Cardiac muscle cell (in vitro differentiated cells and primary cell): ENCODE measurements at places on chromosomes 7 and 10. TPM values are rescaled to one million over a fixed set of nuclear protein-coding genes. Genes with fewer than 3 reads are reported as not detected.

DNA sequence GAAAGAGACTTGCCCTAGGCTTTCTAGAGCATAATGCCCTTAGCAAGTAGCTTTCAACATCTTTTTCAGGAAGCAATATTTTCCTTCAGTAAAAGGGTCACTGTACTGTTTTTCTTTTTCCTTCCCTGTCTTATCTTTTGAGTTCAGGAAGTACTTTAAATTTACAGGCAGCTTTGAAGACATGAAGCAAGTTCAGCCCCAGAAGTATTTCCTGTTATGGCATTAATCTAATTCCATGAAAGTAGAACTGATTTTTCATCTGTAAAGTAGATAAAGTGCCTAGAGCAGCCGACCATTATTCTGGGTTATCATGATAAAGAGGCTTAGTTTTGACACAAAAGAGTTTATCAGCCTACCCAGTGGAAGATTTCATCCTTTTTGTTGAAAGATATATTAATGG, 288.2 kb downstream of the ADK start:
- DNase-seq = peak; percentile 34
- peak overlapping the region; percentile 48 for H3K27ac ChIP-seq
- H3K4me3 ChIP-seq = no peak overlapping the region
- H3K27me3 ChIP-seq = no peaks in the 10 kb centered on the region
- H3K36me3 ChIP-seq = no peaks in the 10 kb centered on the region
- H3K4me1 ChIP-seq = peaks cover 18% of the 10 kb centered on the region

The ABCC2 gene
- polyA plus RNA-seq = 0.12 and 0.92 TPM in 2 replicates

The UTF1 gene
- not detected in 2 replicates for polyA plus RNA-seq

The GGCT gene
- 66.2 and 81.2 TPM in 2 replicates for polyA plus RNA-seq

DNA sequence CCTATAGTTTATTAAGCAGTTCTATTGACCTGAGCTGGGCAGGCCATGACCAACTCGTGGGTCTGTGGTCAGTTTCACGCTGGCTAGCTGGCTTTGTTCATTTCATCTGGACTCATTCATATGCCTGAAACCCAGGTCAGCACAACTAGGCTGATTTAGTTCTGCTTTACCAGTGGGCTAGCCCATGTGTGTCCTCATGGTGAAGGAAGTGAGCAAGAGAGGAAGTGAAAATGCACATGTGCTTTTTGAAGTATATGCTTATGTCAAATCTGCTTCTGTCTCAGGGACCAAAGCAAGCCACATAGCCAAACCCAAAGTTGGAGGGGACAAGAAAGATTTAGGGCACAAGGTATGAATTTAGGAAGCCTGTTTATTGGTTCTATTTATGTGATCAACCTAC, 154.5 kb downstream of the RNF133 start:
- H3K36me3 ChIP-seq = no peaks in the 10 kb centered on the region
- H3K4me1 ChIP-seq = no peaks in the 10 kb centered on the region
- H3K27me3 ChIP-seq = no peaks in the 10 kb centered on the region
- H3K27ac ChIP-seq = no peak overlapping the region
- H3K4me3 ChIP-seq = no peak overlapping the region

The GPR26 gene
- polyA plus RNA-seq = not detected in 2 replicates

DNA sequence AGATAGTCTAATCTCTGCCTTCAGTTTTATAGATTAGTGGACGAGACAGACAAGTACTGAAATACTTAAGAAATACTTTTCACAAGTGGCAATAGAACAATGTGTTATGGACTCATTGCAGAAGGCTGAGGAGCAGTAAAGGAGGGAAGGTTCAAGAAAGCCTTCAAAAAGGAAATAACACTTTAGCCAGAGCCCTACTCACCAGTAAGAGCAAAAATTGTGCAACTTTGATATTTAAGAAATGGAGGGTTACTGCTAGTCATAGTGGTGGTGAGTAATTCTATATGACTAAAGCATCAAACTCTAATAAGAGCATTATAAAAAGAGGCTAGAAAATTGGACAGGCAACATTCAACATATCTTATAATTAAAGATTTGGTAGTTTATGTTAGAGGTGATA, 28.8 kb downstream of the PTPN12 start:
- peaks cover 13% of the 10 kb centered on the region for H3K4me1 ChIP-seq
- H3K27ac ChIP-seq = peak overlapping the region; percentile 11
- no peaks in the 10 kb centered on the region for H3K27me3 ChIP-seq
- H3K36me3 ChIP-seq = no peaks in the 10 kb centered on the region
- peak; percentile 80 for DNase-seq

The SLC26A5 gene
- 0.12 and 0.44 TPM in 2 replicates for polyA plus RNA-seq

DNA sequence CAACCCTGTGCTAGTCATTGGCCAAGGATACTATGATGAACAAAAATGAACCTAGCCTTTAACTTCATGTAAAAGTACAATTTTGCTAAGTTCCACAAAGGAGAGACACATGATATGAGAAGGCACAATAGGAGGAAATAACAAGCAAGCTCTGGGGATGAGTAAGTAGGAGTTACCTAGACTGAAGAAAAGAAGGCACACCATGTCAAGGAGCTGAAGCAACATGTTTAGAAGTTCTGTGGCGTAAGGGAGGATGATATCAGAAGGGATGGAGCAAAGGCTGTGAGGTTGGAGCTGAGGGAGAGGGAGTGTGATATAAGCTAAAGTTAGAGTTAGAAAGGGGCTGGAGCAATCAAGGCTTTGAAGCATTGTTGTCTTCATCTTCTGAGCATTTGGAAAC, 25.6 kb downstream of the KIFBP start:
- peak; percentile 61 for DNase-seq
- no peak overlapping the region for H3K4me3 ChIP-seq
- no peak overlapping the region for H3K27ac ChIP-seq
- H3K27me3 ChIP-seq = no peaks in the 10 kb centered on the region
- H3K36me3 ChIP-seq = peaks cover 35% of the 10 kb centered on the region

- H3K4me1 ChIP-seq = no peaks in the 10 kb centered on the region
- no peaks in the 10 kb centered on the region for H3K36me3 ChIP-seq
- H3K27me3 ChIP-seq = peaks cover 100% of the 10 kb centered on the region
- no peak overlapping the region for H3K4me3 ChIP-seq
- DNase-seq = no peak
Observed at GRCh38 chr7:27145165-27145913, 1.9 kb upstream of the HOXA5 start.

The TMEM106B gene
- 51.6 and 70.0 TPM in 2 replicates for polyA plus RNA-seq

The GRID2IP gene
- 0.06 and 0.11 TPM in 2 replicates for polyA plus RNA-seq

DNA sequence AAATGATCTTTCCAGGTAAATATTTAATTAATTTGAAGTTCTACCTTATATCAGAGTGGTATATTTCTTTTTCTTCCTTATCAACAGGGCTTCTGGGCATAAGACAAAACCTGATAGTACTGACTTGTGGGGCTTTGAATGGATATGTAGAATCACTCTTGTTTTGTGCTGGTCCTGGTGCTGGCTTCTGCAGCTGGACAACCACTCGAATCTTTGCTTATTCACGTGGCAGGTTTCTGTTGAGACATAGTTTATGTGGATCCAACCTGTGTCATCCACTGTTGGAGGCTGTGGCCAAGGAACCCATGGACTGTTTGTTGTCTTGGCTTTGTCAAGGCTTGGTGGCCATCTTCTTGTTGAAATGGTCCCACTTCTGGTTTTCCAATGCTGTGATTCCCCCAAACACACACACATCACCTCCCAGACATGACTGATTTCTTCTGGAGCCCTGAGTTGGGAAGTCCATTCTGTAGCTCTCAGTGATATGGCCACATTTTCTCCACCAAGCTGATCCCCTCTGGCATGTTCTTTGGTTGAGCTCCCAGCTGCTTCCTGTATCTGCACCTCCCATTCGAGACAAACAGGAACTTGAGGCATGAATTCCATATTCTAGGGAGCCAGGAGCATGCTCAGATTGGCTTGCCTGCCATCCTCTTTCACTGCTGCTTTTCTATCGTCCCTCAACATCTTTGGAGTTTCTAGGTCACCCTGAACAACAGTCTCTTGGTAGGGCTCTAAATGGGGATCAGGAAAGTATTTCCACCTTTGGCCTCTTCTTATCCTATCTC, 19.5 kb downstream of the TAS2R41 start:
- DNase-seq = no peak
- no peaks in the 10 kb centered on the region for H3K4me1 ChIP-seq
- no peak overlapping the region for H3K4me3 ChIP-seq
- H3K36me3 ChIP-seq = no peaks in the 10 kb centered on the region
- no peak overlapping the region for H3K27ac ChIP-seq
- H3K27me3 ChIP-seq = no peaks in the 10 kb centered on the region
